Airway epithelial cell (primary cell): ENCODE measurements at places on chromosomes 1 and 21. TPM values are rescaled to one million over a fixed set of nuclear protein-coding genes. Genes with fewer than 3 reads are reported as not detected.

AXDND1 gene
- total RNA-seq = not detected in 2 replicates

CHI3L1 gene
- 0.09 and 0.35 TPM in 2 replicates for total RNA-seq

ARHGAP29 gene
- 13.6 and 16.2 TPM in 2 replicates for total RNA-seq

ITLN2 gene
- total RNA-seq = not detected in 2 replicates

LMX1A gene
- total RNA-seq = not detected in 2 replicates

LCK gene
- 0.37 and 2.5 TPM in 2 replicates for total RNA-seq

EIF2D gene
- 43.2 and 47.7 TPM in 2 replicates for total RNA-seq

JAM2 gene
- total RNA-seq = 0.07 TPM in 1 of 2 replicates, not detected in the other

EPS8L3 gene
- total RNA-seq = not detected in 2 replicates

NBPF4 gene
- not detected in 2 replicates for total RNA-seq

PRDM16 gene
- total RNA-seq = 0.46 and 2.0 TPM in 2 replicates

SLC45A1 gene
- 0.14 and 0.35 TPM in 2 replicates for total RNA-seq

SPRR3 gene
- total RNA-seq = 286 and 324 TPM in 2 replicates

SCP2 gene
- total RNA-seq = 89.7 and 106 TPM in 2 replicates

MCOLN2 gene
- 0.70 and 0.78 TPM in 2 replicates for total RNA-seq

HAX1 gene
- 108 and 114 TPM in 2 replicates for total RNA-seq

GNG12 gene
- total RNA-seq = 70.2 and 80.1 TPM in 2 replicates

RIIAD1 gene
- total RNA-seq = not detected in 2 replicates

CFAP141 gene
- total RNA-seq = not detected in 2 replicates

GSTM3 gene
- total RNA-seq = 30.6 and 61.5 TPM in 2 replicates

PALMD gene
- 9.6 and 13.6 TPM in 2 replicates for total RNA-seq

SLC6A17 gene
- 0.19 and 0.21 TPM in 2 replicates for total RNA-seq

RAB3B gene
- total RNA-seq = 4.7 and 6.7 TPM in 2 replicates

SERPINC1 gene
- not detected in 2 replicates for total RNA-seq

EVI5 gene
- total RNA-seq = 8.2 and 12.0 TPM in 2 replicates

DFFA gene
- total RNA-seq = 41.1 and 46.9 TPM in 2 replicates

SFN gene
- total RNA-seq = 1,524 and 1,633 TPM in 2 replicates

E2F2 gene
- 1.7 and 2.1 TPM in 2 replicates for total RNA-seq

SPRR2G gene
- not detected in 2 replicates for total RNA-seq
